ENCODE measurements at places on chromosomes 2 and 18.

- DNase-seq: no peak
Measured at GRCh38 chr2:67899187-67899586, 163.6 kb downstream of the C1D start.

DNA sequence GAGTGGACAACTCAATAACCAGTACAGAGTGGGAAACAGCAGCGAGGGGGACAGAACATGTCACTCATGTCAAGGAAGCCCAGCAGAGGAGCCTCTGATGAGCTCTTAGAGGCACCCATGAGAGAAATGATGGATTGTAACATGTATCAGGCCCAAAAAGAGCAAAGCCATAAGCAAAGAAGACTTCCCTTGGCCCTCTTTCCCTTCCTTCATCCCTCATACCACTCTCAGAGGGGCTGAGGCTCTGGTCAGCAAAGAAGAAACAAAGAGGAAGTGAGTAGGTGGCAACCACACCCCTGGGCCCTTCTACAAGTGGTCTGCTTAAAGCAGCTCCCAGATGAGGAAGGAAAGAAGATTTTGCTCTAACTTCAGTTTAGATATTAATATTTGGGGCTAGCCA, 112.8 kb downstream of the CDC42EP3 start:
- DNase-seq: no peak

- DNase-seq: no peak
Measured at GRCh38 chr2:100855084-100855483, 35.1 kb downstream of the NPAS2 start.

DNA sequence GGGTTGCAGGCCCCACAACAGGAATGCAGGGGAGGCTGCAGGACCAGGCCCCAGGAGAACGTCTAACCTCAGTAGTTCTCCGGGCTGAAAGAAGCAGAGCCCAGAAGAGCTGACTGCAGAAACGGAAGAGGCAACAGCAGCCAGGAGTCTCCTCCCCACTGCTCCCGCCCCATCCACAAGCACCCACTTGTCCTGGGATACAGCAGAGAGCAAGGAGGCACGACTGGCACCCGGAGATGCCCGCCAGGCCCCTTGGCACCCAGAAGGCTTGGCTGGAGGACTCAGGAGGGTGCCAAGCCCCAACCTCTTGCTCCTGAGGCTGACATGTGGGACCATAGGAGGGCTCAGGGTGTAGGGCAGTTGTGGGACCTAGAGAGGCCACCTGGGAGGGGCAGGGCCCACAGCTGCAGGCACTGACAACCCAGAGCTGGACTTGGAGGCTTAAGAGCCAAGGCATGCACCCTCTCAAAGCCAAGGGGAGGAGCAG, 29.0 kb upstream of the TNS1 start:
- no peak for DNase-seq

DNA sequence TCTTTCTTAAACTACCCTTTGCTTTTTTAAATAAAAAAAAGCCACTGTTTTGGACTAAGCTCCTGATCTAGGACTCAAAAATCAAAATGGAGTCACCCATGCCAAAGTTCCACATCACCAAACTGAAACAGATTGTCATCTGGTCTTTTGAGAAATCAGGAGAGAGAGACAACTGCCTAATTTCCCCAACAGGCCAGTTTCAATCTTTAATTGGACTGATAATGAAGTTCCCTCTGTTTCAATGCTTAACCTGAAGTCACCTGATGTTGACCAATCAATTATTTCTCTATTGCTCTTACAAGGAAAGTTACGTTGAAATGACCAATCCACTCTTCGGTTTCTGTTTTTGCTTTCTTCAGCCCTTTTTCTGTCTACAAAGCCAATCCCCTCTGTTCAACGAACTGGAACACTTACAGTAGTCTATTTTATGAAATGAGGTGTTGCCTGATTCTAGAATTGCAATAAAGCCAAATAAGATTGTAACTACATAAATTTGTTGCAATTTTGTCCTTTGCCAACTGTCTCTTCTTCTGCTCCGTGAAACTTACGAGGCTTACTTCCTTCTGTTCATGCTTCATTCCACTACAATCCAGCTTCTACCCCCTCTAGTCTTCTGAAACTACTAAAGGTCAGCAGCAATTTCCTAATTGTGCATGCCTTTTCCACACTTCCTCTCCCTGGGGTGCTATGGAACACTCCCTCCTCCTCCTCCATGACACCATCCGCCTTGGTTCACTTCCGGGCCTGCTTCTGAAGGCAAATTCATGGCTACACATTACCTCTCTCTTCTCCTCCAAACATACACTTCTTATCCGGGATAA, 95.2 kb upstream of the CD302 start:
- no peak for DNase-seq

- DNase-seq: no peak
Measured at GRCh38 chr2:120804459-120804858, 68.8 kb downstream of the GLI2 start.

DNA sequence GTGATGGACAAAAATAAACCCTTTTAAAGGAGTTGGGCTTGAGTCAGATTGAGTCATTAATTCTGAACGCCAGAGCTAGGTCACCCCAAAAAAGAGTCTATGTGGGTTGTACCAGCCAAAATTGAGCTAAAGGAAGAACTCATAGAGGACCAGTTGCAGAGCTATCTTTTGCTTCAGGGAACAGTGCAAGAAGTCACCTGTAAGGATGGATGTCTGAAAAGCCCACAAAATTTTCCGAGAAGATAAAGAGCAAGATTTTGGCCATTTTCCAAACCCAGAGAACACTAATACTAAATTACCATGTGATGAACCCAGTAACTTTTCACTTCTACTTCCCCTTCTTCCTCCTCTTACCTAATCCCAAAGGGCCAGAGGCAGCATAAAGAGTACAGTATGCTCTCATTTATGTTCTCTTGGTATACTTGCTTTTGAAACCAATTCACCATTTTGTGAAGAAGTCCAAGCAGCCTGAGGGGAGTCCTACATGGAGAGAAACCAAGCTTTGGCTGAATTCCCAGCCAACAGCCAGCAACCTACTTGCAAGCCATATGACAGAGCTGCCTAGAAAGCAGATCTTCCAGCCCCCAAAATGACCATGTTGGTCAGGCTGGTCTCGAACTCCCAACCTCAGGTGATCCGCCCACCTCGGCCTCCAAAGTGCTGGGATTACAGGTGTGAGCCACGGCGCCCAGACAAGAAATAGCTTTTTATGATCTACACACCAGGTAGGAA, 551.7 kb downstream of the SATB2 start:
- DNase-seq: no peak

GRCh38 chr2:29245742-29246382, 130.6 kb downstream of the CLIP4 start:
- DNase-seq: no peak

GRCh38 chr2:168457190-168457895, 1.3 kb downstream of the CERS6 start:
- no peak for DNase-seq

DNA sequence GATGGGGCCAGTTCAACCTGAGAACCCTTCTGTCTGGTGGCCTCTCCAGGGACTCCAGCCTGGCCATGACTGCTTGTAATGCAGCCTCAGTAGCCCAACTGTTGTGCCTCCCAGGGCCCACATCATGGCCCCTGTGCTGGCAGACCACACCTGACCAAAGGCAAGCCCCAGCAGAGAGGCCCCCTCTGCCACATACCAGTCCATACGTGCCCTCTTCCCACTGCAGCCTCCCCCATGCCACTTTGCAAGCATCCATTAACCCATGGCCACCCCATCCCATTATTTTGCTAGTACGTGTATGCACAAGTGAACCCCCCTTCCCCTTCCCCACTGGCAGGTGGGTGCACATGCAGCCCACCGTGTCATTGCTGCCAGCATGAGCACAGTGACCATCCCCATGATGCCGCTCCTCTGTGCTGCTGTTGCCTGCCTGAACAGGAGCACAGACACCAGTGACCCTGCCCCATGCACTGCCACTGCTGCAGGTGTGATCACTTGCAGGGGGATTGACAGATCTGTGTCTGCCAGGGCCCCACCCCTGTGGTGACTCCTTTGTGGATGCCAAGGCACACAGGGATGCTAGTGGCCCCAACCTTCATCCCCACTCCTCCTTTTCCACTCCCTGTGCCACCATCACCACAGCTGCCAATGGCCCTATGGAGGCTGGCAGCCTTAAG, 330.0 kb upstream of the DSEL start:
- DNase-seq: no peak

DNA sequence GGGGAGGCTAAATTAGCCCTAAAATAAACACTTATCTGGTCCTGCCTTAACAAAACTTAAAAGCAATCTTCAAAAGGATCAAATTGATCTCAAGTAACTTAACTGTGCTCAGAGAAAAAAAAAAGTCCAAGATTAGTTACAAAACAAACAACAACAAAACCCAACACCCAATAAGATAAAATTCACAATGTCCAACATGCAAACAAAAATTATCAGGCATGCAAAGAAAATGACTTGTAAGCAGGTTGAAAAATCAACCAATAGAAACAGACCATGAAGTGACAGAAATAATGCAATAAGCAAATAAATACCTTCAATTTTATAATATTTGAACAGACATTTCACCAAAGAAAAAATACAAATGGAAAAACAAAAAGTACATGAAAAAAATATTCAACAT, 4.0 kb upstream of the REEP1 start:
- no peak for DNase-seq

GRCh38 chr18:36460854-36461253, 163.3 kb downstream of the FHOD3 start:
- DNase-seq: no peak

GRCh38 chr2:223101340-223102039, 49.5 kb downstream of the KCNE4 start:
- DNase-seq: no peak

DNA sequence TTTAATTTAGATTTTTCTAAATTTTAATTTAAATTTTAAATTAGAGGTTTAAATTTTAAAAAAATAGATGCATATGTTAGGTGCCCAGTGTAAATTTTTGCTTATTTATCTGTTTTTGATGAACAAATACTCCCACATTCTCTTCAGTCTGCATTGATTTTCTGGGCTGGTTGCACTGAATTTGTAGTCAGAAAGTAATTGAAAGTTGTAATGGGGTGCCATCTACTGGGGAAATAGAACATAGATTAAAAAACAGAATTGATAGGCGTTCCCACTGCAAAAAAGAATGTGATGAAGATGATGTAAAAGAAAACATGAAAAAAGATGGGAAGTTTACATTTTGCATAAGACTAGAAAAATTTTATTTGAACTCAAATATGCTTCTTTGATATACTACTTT, 51.7 kb upstream of the CCDC85A start:
- peak; percentile 43 for DNase-seq

GRCh38 chr2:129757915-129758783, 221.3 kb upstream of the RAB6C start:
- DNase-seq: no peak

DNA sequence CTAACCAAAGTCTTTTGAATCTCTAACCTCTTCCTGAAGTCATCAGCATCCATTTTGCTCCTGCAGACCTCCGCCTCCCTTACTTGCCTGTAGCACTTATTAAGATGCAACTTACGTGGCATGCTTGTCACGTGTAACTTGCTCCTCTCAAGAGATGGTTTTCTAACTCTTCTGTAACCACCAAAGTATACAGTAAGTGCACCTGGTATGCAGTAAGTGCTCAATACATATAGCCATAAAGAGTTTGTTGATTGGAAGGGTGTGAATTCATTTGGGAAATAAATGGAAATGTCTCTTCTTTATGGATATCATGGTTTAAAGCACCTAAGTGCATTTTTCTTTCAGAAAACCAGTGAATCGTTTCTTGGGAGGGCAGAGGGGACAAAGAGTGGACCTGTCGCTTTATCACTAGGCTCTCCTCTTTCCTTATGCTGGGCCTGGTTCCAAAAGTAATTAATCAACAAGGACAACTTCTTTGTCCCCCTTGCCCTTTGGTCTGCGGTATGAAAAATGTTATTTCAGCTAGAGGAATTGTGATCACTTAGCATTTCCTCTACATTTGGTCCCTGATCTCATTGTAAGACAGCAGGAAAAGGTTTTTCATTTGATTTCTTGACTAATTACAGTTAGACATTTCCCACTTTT, 370.0 kb upstream of the SPRED2 start:
- DNase-seq: no peak

DNA sequence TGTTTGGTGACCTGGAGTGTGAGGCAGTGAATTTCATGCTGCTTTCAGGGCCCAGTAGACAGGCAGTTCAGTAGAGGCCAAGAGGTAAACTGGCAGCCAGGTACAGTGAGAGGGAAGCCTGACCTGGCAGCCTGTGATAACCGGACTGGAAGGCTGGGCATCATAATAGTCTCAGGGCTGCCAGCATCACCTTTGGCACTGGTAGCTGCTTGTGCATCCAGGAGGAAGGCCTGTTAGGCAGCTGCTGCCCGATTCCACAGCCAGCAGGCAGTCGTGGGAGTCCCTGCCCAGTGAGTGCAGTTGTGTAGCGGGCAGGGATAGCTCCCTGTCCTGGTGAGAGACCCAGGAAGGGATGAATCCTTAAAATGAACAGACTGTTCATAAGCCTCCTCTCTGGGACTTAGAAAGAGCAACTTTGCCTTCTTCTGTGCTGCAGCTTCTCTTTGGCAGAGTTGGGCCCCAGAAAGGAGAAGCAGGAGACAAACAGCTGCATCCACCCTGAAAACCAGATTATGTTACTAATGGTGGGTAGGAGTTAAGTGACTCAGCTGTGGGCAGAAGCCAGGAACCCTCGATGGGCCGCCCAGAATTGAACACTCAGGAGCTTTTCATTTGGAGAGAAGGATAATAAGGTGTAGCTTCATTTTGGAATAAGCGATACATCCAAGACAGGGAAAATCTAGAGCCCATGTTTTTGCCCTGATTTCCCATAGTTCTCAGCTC, 8.1 kb upstream of the GPBAR1 start:
- no peak for DNase-seq

Measured in NCI-H1436 (cell line).